H4 (cell line): ENCODE measurements at places on chromosomes 2 and 18. TPM values are rescaled to one million over a fixed set of nuclear protein-coding genes. Genes with fewer than 3 reads are reported as not detected.

GEN1 gene
- total RNA-seq: 4.5 and 8.7 TPM in 2 replicates

SNTG2 gene
- total RNA-seq: not detected in 2 replicates

STARD6 gene
- total RNA-seq: not detected in 2 replicates

DLX1 gene
- total RNA-seq: 5.8 and 8.4 TPM in 2 replicates

TMEFF2 gene
- 5.0 TPM in 2 replicates for total RNA-seq

RGPD3 gene
- not detected in 2 replicates for total RNA-seq

STAT4 gene
- 0.55 and 4.3 TPM in 2 replicates for total RNA-seq

GKN2 gene
- not detected in 2 replicates for total RNA-seq

ZNF396 gene
- 1.3 and 3.1 TPM in 2 replicates for total RNA-seq

CAMKMT gene
- 3.3 and 4.5 TPM in 2 replicates for total RNA-seq

NETO1 gene
- not detected in 2 replicates for total RNA-seq

CNGA3 gene
- not detected in 2 replicates for total RNA-seq

HOXD12 gene
- total RNA-seq: not detected in 2 replicates

TEKT4 gene
- total RNA-seq: not detected in 2 replicates

TLK1 gene
- total RNA-seq: 7.8 and 9.0 TPM in 2 replicates

ALPG gene
- total RNA-seq: not detected in 2 replicates

C2orf78 gene
- 0.31 and 0.45 TPM in 2 replicates for total RNA-seq

CRYGD gene
- total RNA-seq: not detected in 2 replicates

TEX44 gene
- total RNA-seq: not detected in 2 replicates

REG1B gene
- not detected in 2 replicates for total RNA-seq

CRYGC gene
- not detected in 2 replicates for total RNA-seq

GREB1 gene
- 4.2 and 6.6 TPM in 2 replicates for total RNA-seq

ATP9B gene
- total RNA-seq: 8.2 and 9.4 TPM in 2 replicates
